T-helper 2 cell treated with Interferon-gamma antibody and Interleukin-4, amounts not matched to agents 5 μg/mL and 100 μg/mL, for 36 hours (primary cell): ENCODE measurements at places on chromosomes 5 and 9.

- peaks cover 15% of the 10 kb centered on the region for H3K27me3 ChIP-seq
- H3K4me3 ChIP-seq, result no peak overlapping the region
- no peaks in the 10 kb centered on the region for H3K4me1 ChIP-seq
These were observed 46.8 kb upstream of the SLC1A1 start for GRCh38 chr9:4443439-4443838.

GRCh38 chr9:116900007-116900367 lies 212.9 kb downstream of the TRIM32 start:
- no peak overlapping the region for H3K27ac ChIP-seq
- no peaks in the 10 kb centered on the region for H3K4me1 ChIP-seq
- no peak for DNase-seq

GRCh38 chr5:10505517-10506095 lies 58.3 kb upstream of the ANKRD33B start:
- H3K4me3 ChIP-seq, result no peak overlapping the region
- no peak for DNase-seq
- no peak overlapping the region for H3K27ac ChIP-seq
- no peaks in the 10 kb centered on the region for H3K27me3 ChIP-seq
- H3K4me1 ChIP-seq, result no peaks in the 10 kb centered on the region

GRCh38 chr9:108743901-108744371 lies 111.8 kb downstream of the ACTL7B start:
- H3K27ac ChIP-seq, result no peak overlapping the region
- no peaks in the 10 kb centered on the region for H3K4me1 ChIP-seq
- H3K27me3 ChIP-seq, result no peaks in the 10 kb centered on the region
- H3K36me3 ChIP-seq, result no peaks in the 10 kb centered on the region
- H3K4me3 ChIP-seq, result no peak overlapping the region
- no peak for DNase-seq

DNA sequence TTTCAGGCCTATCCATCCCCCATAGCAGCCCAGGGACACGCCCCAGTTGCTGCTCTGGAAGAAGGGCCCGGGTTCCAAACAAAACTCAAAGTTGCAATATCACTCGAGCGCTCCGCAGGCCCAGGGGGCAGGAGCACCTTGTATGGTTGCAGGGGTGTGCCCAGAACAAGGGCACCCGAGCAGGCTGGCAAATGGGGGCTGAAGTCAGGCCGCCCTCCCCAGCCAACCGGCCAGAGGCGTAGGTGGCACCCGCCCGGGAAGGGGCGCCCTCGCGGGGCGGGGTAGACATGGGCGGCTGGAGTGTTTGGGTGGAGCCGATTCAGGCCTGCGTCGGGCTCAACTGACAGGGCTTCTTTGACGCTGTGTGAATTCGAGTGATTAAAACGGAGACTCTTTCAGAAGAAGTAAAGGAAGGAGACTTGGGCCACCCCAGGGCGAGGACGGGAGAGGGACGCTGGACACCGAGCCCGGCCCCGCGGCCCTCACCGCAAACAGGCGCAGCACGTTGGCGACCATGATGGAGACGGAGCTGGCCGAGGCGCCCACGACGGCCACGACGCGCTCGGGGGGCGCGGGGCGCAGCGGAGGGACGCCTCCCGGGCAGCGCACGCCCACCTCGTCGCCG lies 1.1 kb downstream of the GRM6 start:
- no peaks in the 10 kb centered on the region for H3K4me1 ChIP-seq
- no peak overlapping the region for H3K27ac ChIP-seq
- no peak overlapping the region for H3K4me3 ChIP-seq
- peaks cover 22% of the 10 kb centered on the region for H3K27me3 ChIP-seq
- no peak for DNase-seq
- H3K36me3 ChIP-seq, result peaks cover 6% of the 10 kb centered on the region

GRCh38 chr5:86756839-86757238 lies 139.1 kb downstream of the COX7C start:
- H3K4me1 ChIP-seq, result no peaks in the 10 kb centered on the region
- DNase-seq, result no peak
- H3K36me3 ChIP-seq, result no peaks in the 10 kb centered on the region
- H3K27ac ChIP-seq, result no peak overlapping the region

DNA sequence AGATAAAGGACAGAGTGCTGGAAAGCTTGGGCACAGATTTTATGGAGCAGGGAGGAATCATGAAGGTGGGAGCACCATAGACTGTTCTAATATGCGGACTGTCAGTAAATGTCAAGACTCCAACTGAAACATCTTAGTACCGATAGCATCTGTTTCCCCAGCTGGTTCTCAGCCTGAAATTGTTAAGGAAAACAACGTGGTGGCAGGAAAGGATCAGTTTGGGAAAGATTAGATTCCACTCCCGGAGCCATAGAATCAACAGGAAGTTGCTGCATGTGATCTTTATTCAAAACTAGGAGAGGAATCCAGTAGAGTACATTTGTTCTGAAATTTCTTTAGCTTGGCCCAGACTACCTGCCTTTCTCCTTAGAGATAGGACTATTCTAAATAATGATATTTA lies 559.1 kb downstream of the CSNK1G3 start:
- DNase-seq, result no peak
- H3K4me3 ChIP-seq, result no peak overlapping the region
- no peak overlapping the region for H3K27ac ChIP-seq
- H3K36me3 ChIP-seq, result no peaks in the 10 kb centered on the region
